ENCODE measurements at places on chromosomes 6 and 20. TPM values are rescaled to one million over a fixed set of nuclear protein-coding genes. Genes with fewer than 3 reads are reported as not detected.

DEFB124 gene
- not detected for total RNA-seq

HLA-E gene
- 390 TPM for total RNA-seq

PTK7 gene
- 24.6 TPM for total RNA-seq

NEURL2 gene
- 2.0 TPM for total RNA-seq

ANKEF1 gene
- total RNA-seq, result 2.4 TPM

APCDD1L gene
- total RNA-seq, result 0.09 TPM

UBE2C gene
- 9.7 TPM for total RNA-seq

VNN1 gene
- total RNA-seq, result under 0.01 TPM

ZFP57 gene
- total RNA-seq, result 0.99 TPM

OXT gene
- total RNA-seq, result not detected

CCDC167 gene
- 31.6 TPM for total RNA-seq

PRND gene
- total RNA-seq, result 25.8 TPM

REM1 gene
- 0.09 TPM for total RNA-seq

TINAG gene
- not detected for total RNA-seq

PPP1R18 gene
- 55.8 TPM for total RNA-seq

TRIM40 gene
- not detected for total RNA-seq

Data from endothelial cell of coronary artery (primary cell).